Omental fat pad (tissue), 4 donors: ENCODE measurements at places on chromosomes 12 and 14. TPM values are rescaled to one million over a fixed set of nuclear protein-coding genes. Genes with fewer than 3 reads are reported as not detected.

Gene B4GALNT1
- total RNA-seq = 3.0 TPM

Gene RNASE4
- total RNA-seq = 280 TPM

Gene ATL1
- 3.6 TPM for total RNA-seq

- no peak for DNase-seq
Measured at GRCh38 chr12:14072987-14073386, 91.6 kb upstream of the GRIN2B start.

Gene DNAJC22
- total RNA-seq = 3.0 TPM

GRCh38 chr14:19771895-19772430 is 1.3 kb upstream of the OR4M1 start:
- DNase-seq = no peak

DNA sequence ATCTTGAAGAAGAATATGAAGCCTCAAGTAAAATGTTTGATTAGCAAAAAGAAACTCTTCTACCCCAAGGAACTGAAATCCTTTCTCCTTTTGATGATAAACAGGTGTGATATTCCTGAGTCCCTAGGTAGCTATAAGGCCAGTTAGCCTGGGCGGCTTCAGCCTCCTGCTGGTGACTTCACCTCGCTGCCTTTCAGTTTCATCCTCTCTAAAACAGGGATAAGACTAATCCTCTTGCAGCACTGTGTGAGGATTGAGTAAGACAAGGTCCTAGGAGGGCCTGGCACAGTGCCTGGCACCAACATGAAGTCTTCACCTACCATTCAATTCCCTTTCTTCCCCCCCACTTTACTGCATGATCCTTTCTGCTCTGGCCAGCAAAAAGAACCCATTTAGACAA is 42.1 kb downstream of the CIT start:
- no peak for DNase-seq

GRCh38 chr14:26702721-26703230 is 104.9 kb upstream of the NOVA1 start:
- DNase-seq = no peak

Gene AP5M1
- 21.0 TPM for total RNA-seq

DNA sequence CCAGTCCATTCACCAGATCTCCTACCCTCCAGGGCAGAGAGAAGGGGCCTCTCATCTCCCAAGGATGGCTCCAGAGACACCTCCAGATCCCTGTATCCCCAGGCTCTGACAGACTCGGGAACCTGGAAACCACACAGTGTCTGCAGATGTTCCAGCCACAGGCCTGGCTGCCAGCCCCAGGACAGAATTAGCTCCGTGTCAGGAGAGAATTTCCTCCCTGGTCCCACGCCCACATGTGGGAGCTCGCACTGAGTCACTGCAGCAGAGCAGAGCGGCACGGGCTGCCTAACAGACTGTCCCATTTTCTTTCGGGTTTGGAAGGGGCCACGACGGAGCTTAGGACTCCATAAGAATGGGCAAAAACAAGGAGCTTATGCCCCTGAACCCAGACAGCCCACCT is 33.6 kb downstream of the CMKLR1 start:
- DNase-seq = peak; percentile 67

- DNase-seq = no peak
Measured at GRCh38 chr12:50750366-50750765, 13.5 kb upstream of the ATF1 start.

- DNase-seq = no peak
Measured at GRCh38 chr12:80186727-80187217, 87.4 kb downstream of the OTOGL start.
